NCI-H1930 (cell line): ENCODE measurements at places on chromosomes 6 and 20.
A peak's percentile ranks its signal among the peaks of the same experiment; 100 is the strongest.

DNA sequence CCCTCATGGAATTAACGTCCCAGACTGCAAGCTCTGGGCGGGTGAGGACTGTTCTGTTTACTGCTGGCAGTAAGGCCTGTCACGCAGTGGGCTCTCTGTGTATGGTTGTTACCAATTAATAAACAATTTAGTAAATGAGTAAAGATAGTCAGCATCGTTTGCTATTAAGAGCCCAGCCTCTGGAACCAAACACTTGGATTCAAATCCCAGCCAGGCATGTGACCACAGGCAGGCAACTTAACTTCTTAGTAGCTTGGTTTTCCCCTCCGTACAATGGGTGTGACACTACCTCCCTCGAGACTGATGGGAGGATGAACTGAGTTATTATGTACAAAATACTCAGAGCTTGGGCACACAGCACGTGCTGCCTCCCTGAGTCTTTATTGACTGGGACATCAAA is 137.7 kb upstream of the ARMC2 start:
- no peak for DNase-seq

- no peak for DNase-seq
Observed at GRCh38 chr20:5136096-5136495, 9.3 kb downstream of the CDS2 start.

- no peak for DNase-seq
Observed at GRCh38 chr6:26640806-26641205, 18.7 kb downstream of the ZNF322 start.

- DNase-seq, result no peak
Observed at GRCh38 chr6:34230653-34231371, 5.9 kb upstream of the HMGA1 start.

GRCh38 chr6:130070792-130071191 is 52.4 kb downstream of the L3MBTL3 start:
- peak; percentile 19 for DNase-seq

GRCh38 chr20:37346236-37346534 is 245 bp downstream of the SRC start:
- peak; percentile 31 for DNase-seq

GRCh38 chr6:139982652-139983295 is 608.3 kb upstream of the CITED2 start:
- no peak for DNase-seq
